ENCODE measurements at places on chromosomes 5 and 9.

- DNase-seq: no peak
These were observed 205.7 kb downstream of the NTRK2 start for GRCh38 chr9:84875193-84875592.

DNA sequence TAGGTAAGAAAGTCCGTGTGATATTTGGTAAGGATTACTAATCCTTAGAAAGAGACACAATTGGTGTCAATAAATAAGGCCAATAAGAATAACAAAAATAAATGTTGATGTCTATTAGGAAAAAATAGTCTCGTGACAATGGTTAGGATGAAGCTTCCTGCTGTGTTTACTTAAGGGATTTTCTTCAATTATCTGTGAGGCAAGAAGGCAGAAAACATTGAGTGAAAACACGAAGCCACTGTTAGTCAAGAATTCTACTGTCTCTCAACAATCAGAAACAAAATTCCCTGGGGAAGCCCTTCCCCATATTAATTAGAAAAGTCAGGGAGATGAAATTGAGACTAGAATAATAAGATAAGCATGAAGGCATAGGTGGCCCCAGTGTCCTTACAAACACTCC, 149.0 kb downstream of the SYK start:
- DNase-seq: no peak

DNA sequence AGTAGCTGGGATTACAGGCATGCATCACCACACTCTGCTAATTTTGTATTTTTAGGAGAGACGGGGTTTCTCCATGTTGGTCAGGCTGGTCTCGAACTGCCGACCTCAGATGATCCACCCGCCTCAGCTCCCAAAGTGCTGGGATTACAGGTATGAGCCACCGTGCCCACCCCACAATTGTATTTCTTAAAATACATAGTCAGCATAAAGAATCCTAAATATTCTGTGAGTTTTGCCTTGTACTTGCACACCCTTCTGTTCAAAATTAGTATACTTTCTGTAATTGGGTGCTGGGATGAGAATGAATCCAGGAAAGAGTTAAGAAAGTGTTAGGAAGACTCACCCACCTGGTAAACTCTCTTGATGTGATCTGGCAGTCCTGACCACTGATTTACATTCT, 101.3 kb downstream of the CAAP1 start:
- no peak for DNase-seq

- no peak for DNase-seq
These were observed 20.3 kb upstream of the THG1L start for GRCh38 chr5:157710882-157711281.

DNA sequence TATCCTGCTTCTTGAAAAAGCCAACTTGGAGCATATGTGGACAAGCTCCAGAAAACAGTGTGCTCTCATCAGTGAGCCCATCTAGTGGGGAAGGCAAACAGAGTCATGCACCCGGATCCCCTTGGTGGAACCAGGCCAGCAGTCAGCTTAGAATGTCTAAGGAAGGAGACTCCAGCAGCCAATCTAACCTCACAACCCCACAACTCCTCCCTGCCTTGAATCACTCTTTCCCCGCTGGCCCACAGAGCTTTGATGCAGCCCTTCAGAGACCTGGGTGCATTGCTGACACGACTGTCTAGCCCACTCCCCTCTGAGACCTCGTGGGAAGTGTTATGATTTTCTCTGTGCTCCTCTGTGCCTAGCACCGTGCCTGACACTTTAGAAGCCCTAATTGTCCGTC, 623.7 kb downstream of the BNC2 start:
- DNase-seq: no peak

GRCh38 chr9:137278061-137278701, 655 bp downstream of the TOR4A start:
- DNase-seq: no peak

- no peak for DNase-seq
These were observed 85.8 kb downstream of the GNAQ start for GRCh38 chr9:77945798-77946197.
